Cardiac fibroblast (primary cell): ENCODE measurements at places on chromosomes 12 and 14.

DNA sequence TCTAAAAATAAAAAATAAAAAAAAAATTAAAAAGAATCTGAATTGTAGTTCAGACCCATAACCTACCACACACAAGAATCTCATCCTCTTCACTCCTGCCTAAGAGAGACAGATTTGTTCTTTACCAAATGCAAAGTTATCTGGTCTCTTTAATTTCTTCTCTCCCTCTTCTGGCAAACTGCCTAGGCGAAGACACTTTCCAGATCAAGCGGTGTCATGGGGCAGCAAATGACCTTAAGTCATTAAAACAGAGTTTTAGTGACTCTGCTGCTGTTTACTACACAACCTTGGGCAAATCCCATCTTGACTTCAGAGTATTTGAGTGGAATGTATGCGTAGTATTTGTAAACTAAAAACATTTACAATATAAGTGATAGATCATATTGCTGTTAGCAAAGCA is 60.9 kb upstream of the NID2 start:
- peak; percentile 42 for DNase-seq

GRCh38 chr12:95440401-95440800 is 33.6 kb upstream of the METAP2 start:
- DNase-seq = peak; percentile 18

DNA sequence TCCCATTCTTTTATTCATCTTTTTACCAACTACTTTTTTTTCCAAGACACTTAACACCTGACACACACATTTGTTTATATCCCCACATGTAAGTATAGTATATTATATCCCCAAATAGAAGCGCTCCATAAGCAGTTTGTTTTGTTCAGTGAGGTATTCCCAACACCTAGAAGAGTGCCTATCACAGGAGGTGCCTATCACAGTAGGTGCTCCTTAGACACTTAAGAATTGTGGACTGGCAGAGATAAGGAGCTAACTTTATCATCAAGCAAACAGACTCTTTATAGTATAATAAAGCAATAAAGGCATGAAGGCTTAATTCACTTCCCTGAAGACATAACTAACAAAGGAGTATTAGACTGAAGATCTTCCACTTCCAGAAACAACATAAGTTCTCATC is 29.1 kb downstream of the OSBPL8 start:
- DNase-seq = no peak

DNA sequence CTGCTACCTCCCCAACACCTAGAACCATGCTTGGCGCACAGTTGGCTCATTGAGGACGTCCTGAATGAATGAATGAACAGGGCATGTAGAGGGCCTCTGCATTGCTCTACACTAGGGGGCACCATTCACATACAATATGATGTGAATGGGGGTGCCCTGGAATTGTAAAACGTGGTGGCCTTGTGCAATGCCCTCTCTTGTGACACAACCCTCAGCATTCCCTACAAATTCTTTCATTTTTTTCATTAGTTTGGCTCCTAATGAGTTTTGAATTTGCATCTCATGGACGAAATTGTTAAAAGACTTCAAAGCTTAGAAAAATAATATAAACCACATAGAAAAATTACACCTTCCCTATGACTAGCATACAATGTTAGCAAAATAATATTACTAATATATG is 2.3 kb upstream of the DIO2 start:
- peak; percentile 89 for DNase-seq

GRCh38 chr12:52914576-52915121 is 9.8 kb upstream of the KRT8 start:
- DNase-seq = no peak

- peak; percentile 33 for DNase-seq
These were observed 405.8 kb downstream of the MED13L start for GRCh38 chr12:115871714-115872113.

GRCh38 chr12:47819138-47819895 is 386 bp downstream of the HDAC7 start:
- no peak for DNase-seq

DNA sequence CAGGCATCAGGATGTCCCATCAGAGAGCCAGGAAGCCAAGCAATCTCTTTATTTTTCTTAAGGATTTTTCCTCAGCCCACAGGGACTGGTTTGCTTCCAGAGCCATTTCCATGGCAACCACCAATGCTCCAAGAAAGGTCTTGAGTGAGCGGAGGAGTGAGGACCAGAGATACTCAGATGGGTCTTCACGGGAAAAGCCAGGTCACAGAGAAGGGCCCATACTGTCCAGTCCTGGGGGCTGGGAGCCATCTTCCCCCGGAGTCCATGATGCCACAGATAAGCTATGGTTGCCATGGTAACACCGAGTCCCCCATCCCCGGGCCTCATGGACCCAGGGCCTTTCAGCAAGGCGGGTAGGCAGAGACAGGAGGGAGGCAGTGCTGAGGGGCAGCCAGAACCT is 28.6 kb downstream of the CMKLR1 start:
- DNase-seq = peak; percentile 1

- DNase-seq = peak; percentile 17
These were observed 52.0 kb downstream of the KCNMB4 start for GRCh38 chr12:70418101-70418500.

DNA sequence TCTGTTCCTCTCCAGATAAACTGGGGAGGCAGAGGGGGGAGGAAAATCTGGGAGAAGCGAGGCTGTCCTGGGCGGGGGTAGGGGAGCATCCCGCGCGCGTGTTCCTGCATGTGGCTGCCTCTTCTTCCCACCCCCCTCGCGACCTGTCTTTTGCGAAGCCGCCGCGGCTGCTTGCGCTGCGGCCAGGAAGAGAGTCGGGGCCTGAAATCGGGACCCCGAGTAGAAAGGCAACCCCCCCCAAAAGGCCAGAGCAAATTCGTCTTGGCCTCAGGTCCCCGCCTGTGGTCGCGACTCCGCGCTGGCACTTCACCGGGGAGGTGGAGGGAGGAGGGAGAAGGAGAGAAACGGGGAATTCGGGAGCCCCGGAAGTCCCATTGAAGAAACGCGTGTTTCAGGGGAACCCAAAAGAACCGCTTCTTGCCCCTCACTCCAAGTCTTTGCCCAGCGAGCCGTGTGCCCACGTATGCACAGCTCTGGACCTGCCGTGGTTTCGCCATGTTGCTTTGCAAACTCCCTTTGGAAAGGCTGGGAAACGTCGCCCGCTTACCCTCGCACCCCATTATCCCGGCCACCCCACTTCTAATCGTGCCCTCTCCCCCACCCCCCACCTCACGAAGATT is 944 bp downstream of the CCND2 start:
- peak; percentile 19 for DNase-seq

GRCh38 chr14:37399517-37399916 is 195.5 kb downstream of the FOXA1 start:
- no peak for DNase-seq

DNA sequence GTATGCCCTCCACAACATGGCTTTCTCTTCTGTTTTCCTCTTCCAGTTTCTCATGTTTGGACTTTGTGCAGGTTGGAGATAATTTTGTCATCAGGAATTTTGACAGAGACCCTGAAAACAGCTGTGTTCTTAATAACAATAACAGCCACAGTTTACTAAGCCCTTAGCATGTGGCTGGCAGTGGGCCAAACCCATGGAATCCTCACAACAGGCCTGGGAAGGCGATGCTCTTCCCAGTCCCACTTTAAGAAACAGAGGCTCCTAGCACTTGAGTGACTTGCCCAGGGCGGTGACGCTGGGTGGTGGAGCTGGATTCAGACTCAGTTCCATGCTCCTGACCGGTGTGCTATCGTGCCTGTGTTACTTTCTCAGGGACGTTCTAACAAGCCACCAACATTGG is 20.1 kb upstream of the PLEKHG3 start:
- DNase-seq = peak; percentile 33
